ENCODE measurements at places on chromosomes 2 and 18. TPM values are rescaled to one million over a fixed set of nuclear protein-coding genes. Genes with fewer than 3 reads are reported as not detected.

Gene GPAT2
- total RNA-seq: 6.6 TPM

Gene POTEI
- not detected for total RNA-seq

Gene CABYR
- total RNA-seq: 0.59 TPM

Gene TDRD15
- total RNA-seq: not detected

Gene PTPRN
- 0.97 TPM for total RNA-seq

Gene FAM237A
- 1.9 TPM for total RNA-seq

Gene SIX3
- not detected for total RNA-seq

Gene XIRP2
- 537 TPM for total RNA-seq

Gene SLC9A4
- not detected for total RNA-seq

Gene TLK1
- total RNA-seq: 31.8 TPM

Gene DCDC2C
- total RNA-seq: not detected

Gene L3MBTL4
- total RNA-seq: 0.70 TPM

Gene OTOS
- total RNA-seq: not detected

Gene NCL
- total RNA-seq: 299 TPM

Gene WDR12
- 31.0 TPM for total RNA-seq

Gene KCNK3
- 0.70 TPM for total RNA-seq

Gene YES1
- total RNA-seq: 26.2 TPM

Gene CLK1
- 58.3 TPM for total RNA-seq

Gene POTEE
- not detected for total RNA-seq

Gene IL1RL1
- 1.1 TPM for total RNA-seq

Gene EIF5B
- total RNA-seq: 105 TPM

Gene EPB41L3
- 14.0 TPM for total RNA-seq

Gene KRTCAP3
- not detected for total RNA-seq
